Retinal pigment epithelial cell (primary cell): ENCODE measurements at places on chromosomes 3 and 15.
A peak's percentile ranks its signal among the peaks of the same experiment; 100 is the strongest.

- peak; percentile 34 for DNase-seq
Measured at GRCh38 chr3:112013058-112013783, 14.5 kb downstream of the TAGLN3 start.

GRCh38 chr3:41205591-41205990 is 6.3 kb downstream of the CTNNB1 start:
- DNase-seq: no peak

DNA sequence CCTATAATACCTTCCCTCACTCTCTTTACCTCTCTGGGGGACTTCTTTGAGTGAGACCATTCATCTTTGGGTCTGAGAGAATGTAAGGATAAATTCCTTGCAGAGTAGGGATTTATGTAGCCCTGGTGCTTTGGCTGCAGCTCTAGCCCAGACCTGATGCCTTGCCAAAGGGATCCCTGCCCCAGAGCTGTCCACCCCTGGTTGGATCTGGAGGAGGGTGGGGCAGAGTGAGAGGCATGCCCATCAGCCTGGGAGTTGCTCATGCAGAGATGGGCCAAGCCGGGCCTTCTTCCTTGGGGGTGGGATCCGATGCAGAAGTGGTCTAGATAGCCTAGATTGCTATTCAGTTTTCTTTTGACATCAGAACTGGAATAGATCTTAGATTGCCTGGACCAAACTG is 31.5 kb downstream of the RTP1 start:
- DNase-seq: no peak

- no peak for DNase-seq
Measured at GRCh38 chr3:48086705-48087104, 70.5 kb upstream of the MAP4 start.

DNA sequence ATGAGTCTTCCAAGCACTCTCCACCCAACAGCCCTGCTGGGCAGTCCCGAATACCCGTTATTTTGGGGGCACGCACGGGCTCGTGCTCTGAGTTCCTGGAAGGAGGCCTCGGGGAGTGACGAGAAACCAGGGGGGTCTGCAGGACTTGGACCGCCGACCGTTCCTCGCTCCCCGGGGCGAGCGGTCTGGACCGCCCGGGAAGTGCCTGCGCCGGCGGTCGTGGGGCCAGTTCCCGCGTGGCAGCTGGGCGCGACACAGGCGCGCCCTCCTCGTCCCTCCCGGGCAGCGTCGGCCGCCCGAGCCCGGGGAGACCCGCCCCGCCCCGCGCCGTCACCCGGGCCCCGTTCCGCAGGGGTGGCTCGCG is 387 bp downstream of the GNB4 start:
- no peak for DNase-seq
